ENCODE measurements at places on chromosomes 6 and 20.

DNA sequence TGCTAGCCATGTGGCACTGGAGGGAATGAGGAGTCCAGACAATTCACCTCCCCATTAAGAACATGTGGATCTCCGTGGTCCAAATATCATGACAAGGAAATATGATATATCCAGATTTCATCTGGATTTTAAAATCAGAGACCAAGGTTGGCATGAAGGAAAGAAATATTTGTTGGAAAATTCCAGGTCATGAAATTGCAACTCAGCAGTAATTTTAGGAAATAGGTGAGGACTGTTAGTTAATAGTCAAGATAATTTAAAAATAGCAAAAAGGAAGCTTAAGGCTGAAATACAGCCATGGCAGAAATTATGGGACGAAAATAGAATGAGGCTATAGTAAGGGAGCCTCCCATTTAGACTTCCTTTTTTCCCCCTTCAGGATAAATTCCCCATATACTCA lies 26.9 kb downstream of the DEFB114 start:
- DNase-seq, result no peak

GRCh38 chr6:21984561-21984960 lies 312.3 kb downstream of the PRL start:
- no peak for DNase-seq

- DNase-seq, result no peak
Measured at GRCh38 chr6:166024252-166024651, 143.4 kb downstream of the TBXT start.

DNA sequence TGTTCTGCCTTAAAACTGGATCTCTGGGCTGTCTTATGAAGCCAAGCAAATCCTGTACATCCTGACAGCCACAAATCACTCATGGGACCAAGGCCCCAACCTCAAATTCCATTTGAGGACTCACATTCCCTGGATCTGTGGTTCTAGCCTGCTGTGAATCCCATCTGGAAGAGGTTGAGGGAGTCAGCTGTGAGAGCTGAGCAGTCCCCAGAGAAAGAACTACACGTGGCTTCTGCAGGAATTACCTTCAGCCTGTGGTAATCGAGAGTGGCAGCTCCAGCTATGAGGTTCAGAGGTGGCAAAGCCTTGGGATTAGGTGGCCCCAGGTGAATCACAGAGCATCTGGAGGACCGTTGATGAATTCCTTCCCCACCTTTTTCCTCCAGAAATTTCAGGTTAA lies 245.2 kb downstream of the SLC24A3 start:
- no peak for DNase-seq

DNA sequence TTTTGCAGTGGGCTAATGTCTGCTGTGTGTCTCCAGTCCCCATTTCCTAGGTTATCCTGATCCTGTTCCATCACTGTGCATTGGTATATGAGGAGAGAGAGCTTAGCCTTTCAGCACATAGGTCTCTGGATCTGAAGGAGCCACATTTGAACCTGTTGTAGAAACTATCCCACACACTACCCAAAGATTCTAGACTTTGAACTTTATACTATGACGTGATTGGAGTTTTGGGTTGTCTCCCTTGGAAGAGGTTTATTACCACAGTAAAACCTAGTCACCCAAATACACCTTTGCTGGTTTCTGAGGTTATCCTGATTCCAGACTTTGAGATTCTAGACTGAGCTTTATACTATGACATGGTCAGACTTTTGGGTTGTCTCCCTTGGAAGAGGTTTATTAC lies 8.0 kb upstream of the OSTM1 start:
- DNase-seq, result no peak

GRCh38 chr20:60035486-60035885 lies 77.3 kb downstream of the CDH26 start:
- no peak for DNase-seq

Measured in stimulated activated CD4-positive, alpha-beta T cell treated with anti-CD3 and anti-CD28 coated beads, Interleukin-15, amount 100 ng/mL, for 1 hour (primary cell).